ENCODE measurements at places on chromosomes 12 and 14.

- no peak for DNase-seq
Observed at GRCh38 chr14:22549981-22550673, 38.9 kb downstream of the DAD1 start.

DNA sequence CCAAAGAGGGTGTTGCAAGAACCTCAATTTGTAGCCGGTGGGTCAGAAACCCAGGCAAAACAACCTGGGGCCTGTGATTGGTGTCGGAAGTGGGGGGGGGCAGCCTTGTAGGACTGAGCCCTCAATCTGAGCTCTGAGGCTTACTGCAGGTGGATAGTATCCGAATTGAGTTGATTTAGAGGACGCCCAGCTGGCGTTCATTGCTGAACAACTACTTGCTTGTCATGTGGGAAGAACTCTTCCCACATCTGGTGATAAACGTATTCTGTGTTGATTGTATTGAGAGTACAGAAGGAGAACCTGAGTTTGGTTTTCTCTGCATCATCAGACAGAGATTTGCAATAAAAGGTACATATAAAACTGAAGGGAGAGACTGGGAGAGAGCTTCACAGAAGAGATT, 5.1 kb downstream of the ANO6 start:
- no peak for DNase-seq

DNA sequence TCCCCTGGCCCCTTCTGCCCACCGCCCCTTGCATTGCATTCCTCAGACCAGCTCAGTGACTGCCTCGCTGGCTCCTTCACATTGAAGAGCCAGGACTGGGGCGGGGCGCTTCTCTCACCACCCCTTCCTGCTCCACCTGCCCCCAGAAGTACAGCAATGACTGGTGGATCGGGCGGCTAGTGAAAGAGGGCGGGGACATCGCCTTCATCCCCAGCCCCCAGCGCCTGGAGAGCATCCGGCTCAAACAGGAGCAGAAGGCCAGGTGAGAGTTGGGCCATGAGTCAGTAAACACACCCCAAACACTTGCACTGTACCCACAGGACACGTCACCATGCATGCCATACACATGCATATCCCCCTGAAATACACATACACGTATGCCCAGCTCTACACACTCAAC, 5.8 kb downstream of the CACNB3 start:
- DNase-seq, result no peak

DNA sequence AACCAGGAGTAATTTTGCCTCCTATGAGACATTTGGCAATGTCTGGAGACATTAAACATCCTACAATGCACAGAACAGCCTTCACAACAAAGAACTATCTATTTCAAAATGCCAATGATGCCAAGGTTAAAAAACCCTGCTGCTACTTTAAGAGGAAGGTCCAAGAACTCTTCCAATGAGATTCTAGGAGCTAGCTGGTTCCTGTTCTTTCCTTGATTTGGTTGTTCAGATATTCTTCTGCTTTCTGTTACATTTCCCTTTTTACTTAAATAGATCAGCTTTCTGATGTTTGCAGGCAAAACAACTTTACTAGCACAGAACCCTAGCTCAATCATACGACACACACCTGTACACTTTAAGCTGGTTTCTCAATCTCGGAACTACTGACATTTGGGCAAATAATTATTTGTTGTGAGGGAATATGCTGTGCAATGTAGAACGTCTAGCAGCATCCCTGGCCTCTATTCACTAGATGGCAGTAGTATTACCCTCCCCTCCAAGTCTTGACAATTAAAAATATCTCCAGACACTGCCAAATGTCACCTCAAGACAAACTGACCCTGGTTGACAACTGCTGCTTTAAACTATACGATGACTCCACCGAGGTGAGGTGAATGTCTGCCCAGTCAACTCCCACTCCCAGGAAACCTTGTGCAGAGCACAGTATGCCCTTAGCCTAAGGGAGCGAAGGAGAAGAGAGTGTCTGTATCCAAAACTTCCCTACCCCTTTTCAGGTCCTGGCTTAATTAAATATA, 4.4 kb downstream of the BLTP3B start:
- DNase-seq, result no peak

- no peak for DNase-seq
Observed at GRCh38 chr14:33393895-33394368, 455.3 kb downstream of the NPAS3 start.

DNA sequence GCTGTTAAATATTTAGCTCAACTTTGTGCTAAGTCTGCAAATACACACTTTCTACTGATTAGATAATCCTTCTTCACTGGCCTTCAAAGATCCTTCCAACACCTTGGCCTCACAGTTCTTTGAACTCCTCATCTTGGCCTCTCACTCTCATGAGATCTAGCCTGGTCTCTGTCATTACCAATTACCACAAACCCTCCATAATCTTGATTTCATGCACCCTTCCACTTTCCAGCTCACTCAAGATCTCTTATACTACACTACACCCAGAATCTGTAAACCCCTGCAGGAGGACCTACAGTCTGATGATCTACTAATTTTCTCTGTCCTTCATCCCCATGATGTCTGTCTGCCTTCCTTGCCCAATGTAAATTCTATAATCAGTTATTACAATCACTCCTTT, 71.1 kb downstream of the DUSP16 start:
- no peak for DNase-seq

Data from T47D (cell line).